ENCODE measurements at places on chromosomes 6 and 20.

- DNase-seq, result no peak
These were observed 51.2 kb downstream of the NINL start for GRCh38 chr20:25533920-25534700.

DNA sequence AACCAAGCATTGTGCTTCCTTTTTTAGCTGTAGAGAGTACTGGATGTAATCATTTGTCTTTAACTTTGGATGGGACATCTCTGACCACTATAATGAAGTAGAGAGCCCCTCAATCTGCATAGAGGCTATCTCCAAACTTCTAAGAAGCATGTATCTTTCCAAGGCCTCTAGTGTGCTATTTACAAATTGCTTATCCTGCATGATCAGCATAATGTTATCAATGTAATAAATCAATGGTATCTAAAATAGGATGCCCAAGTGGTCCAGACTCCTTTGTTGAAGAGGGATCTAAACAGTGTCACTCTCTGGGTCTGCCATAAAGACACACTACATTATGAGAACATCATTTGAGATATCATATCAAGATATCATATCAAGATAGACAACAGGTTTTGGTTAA is 6.7 kb downstream of the TAAR9 start:
- no peak for DNase-seq

GRCh38 chr20:49661560-49662329 is 51.9 kb downstream of the B4GALT5 start:
- no peak for DNase-seq

- DNase-seq, result no peak
These were observed 109.2 kb upstream of the ASF1A start for GRCh38 chr6:118784641-118785164.

DNA sequence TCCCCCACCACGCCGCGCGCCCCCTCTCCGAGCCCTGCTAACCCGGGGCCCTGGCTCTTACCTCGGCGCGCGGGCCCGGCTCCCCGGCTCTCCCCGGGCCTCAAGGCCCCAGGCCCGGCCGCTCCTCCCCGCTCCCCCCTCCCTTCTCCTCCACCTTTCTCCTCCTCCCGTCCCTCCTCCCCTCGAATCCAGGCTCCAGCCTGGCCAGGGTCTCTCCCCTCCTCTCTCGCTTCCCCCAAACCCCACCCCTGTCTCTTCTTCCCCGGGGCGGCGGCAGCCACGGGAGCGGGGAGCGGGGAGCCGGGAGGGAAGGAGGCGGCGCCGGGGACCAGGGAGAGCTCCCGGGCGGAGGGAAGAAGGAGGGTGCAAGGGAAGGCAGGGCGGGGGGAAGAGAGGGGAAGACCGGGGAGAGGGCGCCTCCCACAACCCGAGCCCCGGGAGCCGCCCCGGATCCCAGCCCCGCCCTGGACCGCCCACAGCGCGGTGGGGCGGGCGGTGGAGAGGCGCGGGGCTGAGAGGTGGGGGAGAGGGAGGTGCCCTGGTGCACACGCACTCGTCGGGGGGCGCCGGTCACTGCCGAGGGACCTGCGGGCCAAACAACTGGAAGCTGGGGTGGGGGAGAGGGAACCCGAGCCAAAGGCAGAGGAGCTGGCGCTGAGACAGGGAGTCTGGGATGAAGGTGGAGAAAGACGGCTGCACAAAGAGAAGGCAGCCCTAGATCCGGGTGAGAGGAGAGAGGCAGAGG is at the start of gene GABBR1:
GABBR1 (minus strand) TSS at position 395 of the 745 bp plus-strand sequence. CDS start 798 bp downstream, outside the sequence.
- peak; percentile 98 for DNase-seq

DNA sequence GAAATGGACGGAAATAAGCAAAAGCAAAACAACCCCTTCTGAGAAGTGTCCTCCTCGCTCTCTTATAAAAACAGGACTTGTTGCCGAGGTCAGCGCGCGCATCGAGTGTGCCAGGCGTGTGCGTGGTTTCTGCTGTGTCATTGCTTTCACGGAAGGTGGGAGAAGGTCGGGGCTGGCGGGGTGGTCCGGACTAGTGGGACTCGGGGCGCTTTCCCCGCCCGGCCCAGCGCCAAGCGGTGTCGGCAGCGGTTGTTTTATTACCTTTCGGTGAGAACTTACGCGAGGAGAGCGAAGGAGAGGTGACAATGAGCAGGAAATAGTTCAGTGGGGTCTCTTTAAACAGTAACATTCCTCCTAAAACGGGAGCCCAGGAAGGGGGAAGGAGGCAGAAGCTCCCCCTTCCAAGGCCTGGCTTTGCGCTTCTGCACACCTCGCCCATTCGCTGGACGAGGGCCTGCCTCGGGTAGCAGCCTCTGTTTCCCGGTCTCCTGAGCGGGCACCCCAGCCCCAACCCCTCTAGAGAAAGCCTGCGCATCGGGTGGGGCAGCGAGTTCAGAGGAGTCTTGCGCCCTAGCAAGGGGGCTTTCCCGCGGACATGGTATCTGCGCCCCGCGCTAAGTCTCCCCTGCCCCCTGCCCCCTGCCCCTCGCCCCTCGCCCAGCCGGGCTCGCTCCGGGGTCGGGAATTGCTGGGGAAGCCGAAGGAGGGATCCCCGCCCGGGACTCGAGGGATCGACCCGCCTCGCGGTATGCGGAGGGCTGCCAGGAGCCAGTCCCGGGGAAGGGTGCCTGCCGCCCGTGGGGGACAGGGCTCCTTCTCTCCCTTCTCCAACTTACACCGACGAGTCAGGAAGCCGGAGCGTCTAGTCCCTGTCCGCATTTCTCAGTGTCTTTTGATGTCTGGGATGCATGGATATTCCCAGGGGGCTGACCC is 1.2 kb upstream of the TBXT start:
- no peak for DNase-seq

DNA sequence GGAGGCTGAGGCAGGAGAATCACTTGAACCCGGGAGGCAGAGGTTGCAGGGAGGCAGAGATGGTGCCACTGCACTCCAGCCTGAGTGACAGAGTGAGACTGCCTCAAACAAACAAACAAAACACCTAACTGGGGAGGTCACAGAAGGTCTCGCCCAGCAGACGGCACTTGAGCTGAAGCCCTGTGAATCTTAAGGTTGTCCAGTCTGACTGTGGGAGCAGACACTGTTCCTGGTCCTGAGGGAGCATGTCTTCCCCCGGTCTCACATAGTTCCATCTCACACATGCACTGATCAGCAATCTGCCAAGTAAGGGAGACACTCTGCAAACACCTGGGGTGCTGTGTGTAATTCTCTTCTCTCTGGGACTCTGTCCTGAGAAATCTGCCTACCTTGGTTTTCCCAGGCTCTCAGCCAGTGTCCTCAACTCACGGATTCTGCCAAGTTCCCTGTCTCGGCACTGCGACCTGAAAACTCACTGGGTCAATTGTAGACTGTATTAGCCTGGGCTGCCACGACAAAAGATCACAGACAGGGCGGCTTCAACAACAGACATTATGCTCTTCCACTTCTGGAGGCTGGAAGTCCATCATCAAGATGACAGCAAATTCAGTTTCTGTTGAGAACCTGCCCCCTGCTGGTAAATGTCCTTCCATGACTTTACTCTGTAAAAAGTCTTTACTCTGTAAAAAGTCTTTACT is 94.3 kb downstream of the JPH2 start:
- DNase-seq, result peak; percentile 31

DNA sequence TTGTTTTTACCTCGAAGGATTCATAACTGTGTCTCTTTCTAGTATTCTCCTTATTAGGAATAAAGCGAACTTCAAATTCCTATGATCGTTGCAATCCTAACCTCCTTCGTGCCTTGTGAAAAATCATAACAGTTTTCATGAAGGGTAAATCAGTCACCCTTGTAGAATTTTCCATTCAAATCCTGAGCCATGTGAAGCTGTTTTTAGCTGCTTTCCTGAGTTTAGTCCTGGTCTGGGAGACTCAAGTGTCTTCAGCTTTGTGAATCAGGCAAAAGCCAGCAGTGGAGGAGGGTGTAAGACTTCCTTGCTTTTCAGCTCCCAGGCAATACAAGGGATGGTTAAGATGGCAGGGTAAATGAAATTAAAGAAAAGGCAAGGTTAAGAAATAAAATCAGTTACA is 24.3 kb downstream of the GCNT2 start:
- no peak for DNase-seq

GRCh38 chr6:11161031-11161956 is 49.8 kb upstream of the ERVFRD-1 start:
- peak; percentile 32 for DNase-seq

DNA sequence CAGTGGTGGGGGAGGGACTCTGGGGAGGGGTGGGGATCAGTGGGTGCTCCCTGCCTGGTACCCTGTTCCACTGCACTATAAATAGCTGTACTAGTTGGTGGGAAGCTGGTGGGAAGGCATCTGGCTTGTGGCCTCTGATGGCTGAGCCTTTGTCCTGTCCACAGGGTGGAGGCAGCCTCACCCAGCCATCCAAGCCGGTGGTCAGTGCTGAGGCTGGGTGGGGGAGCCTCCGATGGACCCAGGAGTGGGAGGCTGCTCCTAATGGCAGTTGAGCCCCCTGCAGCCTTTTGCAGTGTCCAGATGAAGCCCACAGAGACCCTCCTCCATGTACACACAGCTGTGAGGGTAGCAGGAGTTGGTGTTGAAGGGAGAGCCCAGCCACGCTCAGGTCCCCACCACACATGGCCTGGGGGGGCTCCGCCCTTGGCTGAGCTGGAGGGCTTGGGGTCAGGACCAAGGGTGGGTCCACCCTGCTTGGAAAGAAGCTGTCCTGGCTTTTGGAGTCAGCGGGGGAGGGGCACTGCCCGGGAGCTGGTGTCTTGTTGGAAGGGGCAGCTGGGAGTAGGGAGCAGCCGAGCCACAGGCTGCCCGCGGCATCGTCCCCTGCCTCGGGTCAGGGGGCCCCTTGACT is 2.5 kb downstream of the PPDPF start:
- DNase-seq, result no peak

DNA sequence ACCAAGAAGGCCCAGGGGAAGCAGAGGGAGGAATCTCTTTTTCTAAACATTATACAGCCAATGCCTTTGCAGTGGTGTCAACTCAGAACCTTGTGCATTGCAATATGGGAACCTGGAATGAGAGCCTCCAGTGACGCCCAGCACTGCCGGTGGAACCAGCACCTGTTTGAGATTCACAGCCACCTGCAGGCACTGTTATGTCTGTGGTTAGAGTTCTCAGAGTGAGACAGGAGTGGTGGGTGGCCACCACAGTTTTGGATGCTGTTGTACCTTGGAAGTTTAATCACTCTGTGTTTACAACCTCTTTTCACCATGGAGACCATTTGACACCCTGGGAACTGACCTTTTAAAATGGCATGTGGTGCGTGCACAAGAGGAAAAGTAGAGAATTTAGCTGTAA is 185.3 kb upstream of the KCNG1 start:
- DNase-seq, result no peak

DNA sequence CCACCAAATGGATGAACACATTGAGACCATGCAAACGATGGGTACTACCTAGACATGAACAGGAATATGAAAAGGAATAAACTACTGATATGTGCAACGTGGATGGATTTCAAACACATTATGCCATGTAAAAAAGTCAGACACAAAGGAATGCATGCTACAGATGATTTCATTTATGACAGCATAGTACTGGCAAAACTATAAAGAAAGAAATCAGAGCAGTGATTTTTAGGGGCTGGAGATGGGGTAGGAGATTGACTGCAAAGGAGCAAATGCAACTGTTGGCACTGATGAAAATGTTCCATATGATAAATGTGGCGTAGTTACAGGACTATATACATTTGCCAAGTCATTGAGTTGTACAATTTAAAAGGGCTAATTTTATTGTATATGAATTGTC is 13.4 kb upstream of the COL12A1 start:
- DNase-seq, result no peak

DNA sequence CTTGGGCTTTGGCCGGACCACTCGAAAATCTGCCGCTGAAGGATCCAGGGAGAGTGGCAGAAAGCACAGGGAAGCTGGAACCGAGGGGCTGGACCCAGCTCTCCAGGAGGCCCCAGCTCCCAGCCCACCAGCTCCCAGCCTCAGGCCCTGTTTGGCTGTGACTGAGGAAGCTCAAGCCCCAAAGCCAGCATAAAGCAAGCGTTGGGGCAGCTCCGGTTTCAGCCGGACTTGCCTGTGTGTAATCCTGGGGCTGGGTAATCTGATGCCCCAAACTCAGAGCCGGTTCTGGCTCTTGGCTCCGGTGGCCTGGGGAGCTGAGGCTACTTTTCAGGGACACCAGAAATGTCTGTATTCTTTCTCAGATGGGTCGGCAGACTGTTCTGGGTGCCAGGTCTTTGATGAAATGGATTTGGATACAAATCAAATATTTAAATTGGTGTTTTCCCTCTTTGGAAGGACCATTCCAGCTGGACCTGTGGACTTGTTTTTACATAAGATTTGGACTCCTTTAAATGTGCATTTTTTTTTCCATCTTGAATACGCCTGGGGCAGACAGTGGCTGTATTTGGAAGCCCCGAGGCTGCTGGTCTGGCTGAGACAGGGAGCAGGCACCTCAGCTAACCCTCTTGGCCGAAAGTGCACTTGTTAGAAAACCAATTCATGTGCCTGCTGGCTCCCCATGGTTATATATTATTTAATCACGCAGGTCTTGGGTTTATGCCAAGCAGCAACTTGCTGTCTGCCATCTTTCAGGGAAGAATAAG is 29.7 kb downstream of the RPP40 start:
- peak; percentile 36 for DNase-seq

- DNase-seq, result no peak
These were observed 44.0 kb downstream of the UST start for GRCh38 chr6:148790817-148791216.

GRCh38 chr6:169591616-169592015 is 110.2 kb downstream of the WDR27 start:
- DNase-seq, result no peak

- DNase-seq, result no peak
These were observed 6.0 kb upstream of the RIPPLY2 start for GRCh38 chr6:83847179-83847578.

DNA sequence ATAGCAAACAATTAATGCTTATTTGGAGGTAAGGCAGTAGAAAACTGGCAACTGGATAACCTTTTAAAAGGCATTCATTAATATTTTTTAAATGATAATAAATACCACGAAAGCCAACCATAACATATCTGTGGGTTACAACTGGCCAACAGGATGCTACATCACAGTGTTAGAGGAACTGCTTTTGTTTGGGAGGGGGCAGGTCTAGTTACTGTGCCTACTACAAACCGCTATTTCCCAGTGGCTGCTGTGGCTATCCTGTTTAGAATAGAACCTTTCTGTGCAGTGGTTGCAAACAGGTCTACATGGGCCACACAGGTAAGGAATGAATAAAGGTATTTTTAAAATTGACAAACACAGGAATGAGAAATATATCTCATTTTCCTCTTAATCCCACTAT is 976 bp downstream of the PIGT start:
- DNase-seq, result no peak

- DNase-seq, result no peak
These were observed 56.4 kb upstream of the RPS6KA2 start for GRCh38 chr6:166683477-166683876.

- DNase-seq, result no peak
These were observed 147.7 kb downstream of the SH3BGRL2 start for GRCh38 chr6:79778816-79779215.

GRCh38 chr6:135235716-135236115 is 54.6 kb downstream of the MYB start:
- no peak for DNase-seq

DNA sequence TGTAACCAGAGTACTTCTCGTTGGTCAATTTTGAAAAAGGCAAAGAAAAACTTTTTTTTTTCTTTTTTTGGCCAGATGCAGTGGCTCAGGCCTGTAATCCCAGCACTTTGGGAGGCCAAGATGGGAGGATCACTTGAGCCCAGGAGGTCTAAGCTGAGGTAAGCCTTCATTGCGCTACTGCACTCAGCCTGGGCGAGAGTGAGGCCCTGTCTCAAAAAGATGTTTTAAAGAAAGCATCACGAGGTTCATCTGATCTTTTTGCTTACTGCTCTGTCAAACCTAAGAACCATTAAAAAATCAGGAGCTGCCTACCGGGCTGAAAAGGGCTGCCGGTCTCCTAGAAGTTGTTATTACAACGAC is 607 bp downstream of the LYRM2 start:
- no peak for DNase-seq

- DNase-seq, result no peak
These were observed 1296.6 kb downstream of the EPHA7 start for GRCh38 chr6:92122746-92123145.
